ENCODE measurements at places on chromosomes 16 and 17.

DNA sequence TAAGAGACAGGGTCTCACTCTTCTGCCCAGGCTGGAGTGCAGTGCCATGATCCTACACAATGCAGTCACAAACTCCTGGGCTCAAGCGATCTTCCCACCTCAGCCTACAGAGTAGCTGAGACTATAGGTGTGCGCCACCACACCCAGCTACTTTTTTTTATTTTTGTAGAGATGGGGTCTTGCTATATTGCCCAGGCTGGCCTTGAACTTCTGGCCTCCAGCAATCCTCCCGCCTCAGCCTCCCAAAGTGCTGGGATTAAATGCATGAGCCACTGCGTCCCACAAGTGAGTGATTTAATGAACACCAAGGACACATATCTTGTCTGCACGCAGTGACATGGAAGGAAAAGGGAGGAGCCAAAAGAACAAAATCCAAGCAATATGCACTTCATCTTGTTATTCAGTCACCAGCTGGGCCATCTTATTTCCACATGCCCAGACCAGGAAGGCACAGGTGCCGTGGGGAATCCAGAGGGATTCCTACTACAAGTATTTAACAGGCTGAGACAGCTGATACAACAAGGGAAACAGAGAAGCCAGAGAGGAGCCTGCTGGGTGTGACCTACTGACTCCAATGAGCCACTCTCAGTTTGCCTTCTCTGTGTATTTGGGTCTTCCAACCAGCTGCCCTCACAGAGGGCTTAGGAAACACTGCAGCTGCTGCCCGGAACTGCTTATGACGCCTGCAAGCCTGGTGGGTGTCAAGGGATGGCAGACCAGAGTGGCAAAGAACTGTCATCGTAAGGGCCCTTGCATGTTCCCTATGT lies 17.0 kb downstream of the LSM12 start:
- DNase-seq = no peak

GRCh38 chr16:49419862-49420261 lies 46.3 kb downstream of the C16orf78 start:
- no peak for DNase-seq

- no peak for DNase-seq
Observed at GRCh38 chr16:81946206-81946605, 65.1 kb downstream of the SDR42E1 start.

GRCh38 chr16:57757326-57757786 lies 21.8 kb downstream of the KATNB1 start:
- peak; percentile 40 for DNase-seq

- DNase-seq = peak; percentile 62
Observed at GRCh38 chr17:69525920-69526841, 111.7 kb downstream of the MAP2K6 start.

- no peak for DNase-seq
Observed at GRCh38 chr17:80107231-80108021, 6.0 kb downstream of the GAA start.

DNA sequence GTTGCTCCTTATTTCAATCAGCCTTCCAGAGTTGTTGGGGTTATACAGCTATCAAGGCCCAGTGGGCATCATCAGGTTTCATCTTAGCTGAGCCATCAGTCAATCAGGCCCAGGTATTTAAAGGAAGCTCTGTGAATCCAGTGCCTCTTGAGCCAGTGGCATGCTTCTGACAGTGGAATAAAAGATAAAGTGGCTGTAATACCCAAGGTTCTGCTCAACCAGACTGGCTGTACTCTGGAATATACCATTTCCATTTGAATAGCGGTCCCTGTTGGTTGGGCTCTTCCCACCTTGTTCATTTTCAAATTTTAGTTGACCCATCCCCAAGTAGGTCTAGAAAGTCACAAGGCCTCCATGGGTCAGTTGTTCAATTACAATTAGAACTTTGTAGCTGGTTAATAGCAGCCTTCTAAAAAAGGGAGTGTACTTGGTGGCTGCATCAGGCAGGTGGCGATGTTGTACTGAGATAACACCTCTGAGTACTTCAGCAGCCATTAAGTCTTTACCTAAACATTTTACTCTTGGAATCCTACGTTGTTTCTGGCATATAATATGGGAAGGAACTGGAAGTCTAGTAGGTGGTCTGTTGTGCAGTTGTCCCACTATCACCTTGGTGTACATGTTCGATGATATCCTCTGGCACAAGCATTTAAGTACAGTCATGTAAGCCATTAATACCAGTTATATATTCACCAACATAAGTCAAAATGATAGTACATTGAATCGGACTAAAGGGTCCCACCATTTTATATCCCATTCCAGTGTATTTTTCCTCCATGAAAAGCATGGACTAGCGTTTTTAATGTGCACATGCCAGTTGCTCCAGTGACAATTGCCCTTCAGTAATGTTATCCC lies 294.1 kb downstream of the BCAS3 start:
- peak; percentile 34 for DNase-seq

DNA sequence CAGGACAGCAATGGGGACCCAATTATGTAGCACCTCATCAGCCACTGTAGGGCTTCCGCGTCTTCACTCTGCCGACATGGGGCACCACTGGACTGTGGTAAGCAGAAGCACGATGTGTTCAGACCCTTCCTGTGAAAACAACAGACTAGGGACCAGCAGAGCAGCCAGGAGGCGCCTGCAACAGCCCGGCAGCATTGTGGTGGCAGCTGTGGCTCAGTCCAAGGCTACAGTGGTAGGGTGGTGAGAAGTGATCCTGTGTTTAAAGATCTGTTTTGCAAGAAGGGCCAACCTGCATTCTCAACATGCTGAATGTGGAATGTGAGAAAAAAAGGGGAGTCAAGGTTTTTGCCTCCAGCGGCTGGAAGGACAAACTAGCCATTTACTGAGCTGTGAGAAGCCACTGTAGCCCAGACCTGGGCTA lies 80.8 kb downstream of the GAS7 start:
- no peak for DNase-seq

DNA sequence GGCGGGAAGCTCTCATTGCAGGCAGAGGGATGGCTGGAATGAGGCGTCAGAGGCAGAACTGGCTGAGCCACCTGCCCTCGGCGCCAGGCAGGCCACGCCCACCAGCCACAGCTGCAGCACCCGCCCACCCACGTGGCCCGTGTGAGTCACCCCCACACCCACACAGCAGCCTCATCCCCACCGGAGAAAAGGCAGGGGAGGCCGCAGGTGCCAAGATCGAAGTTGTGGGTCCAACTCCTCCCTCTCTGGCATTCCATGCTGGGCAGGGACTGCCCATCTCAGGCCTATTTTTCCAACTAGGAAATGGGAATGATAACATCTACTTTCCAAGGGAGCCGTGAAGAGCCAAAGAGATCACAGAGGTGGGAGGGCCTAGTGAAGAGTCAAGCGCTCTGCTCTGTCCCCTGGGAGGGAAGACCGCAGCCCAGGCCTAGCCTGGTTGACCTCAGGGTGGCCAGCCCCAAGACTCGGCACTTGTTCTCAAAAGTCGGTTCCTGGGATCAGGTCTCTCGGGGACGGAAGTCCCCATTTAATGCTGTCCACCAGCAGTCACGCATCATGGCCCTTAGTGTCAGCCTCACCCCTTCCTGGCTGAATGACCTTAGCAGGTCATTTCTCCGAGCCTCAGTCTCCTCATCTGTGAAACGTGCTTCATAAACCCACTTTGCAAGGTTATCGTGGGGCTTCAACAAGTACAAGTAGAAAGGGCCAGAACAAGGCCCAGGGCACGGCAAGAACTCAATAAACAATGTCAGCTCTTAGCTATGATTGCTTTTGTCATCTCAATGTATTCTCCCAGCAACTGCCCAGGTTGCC lies at the start of gene TRPV3:
Gene TRPV3, minus strand, starts transcription at position 45 of the 816 bp plus-strand sequence. CDS start 2,962 bp downstream, outside the sequence.
- DNase-seq = no peak

DNA sequence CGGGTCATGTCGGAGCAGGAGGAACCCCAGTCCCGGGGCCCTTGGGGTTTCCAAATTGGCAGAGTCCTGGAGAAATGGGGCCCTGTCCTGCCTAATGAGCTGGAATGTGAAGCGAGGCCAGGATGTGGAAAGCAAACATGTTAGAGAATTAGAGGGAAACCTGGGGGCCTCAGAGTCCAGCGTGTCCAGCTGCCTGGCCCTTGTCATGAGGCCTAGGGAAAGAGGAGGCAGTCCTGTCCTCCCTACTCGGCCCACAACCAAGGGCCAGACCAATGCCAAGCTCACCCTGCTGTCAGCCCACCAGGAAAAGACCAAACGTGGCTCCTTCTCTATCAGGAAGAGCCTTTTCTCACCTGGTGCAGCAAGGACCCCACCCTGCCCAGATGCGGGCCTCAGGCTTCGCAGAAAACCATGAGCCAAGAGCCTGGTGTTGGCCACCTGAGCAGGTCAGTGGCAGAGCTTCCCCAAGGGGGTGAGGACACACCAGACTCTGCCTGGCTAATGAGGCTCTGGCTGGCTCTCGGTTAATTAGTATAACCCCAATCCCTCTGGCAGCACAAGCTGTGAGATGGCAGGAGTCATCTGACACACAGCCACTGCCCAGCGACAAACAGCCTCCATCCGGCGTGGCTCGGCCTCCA lies 10.1 kb downstream of the TEKT5 start:
- no peak for DNase-seq
